ENCODE measurements at places on chromosomes 4 and X.

- DNase-seq, result no peak
Measured at GRCh38 chr4:16442296-16442695, 216.0 kb upstream of the TAPT1 start.

DNA sequence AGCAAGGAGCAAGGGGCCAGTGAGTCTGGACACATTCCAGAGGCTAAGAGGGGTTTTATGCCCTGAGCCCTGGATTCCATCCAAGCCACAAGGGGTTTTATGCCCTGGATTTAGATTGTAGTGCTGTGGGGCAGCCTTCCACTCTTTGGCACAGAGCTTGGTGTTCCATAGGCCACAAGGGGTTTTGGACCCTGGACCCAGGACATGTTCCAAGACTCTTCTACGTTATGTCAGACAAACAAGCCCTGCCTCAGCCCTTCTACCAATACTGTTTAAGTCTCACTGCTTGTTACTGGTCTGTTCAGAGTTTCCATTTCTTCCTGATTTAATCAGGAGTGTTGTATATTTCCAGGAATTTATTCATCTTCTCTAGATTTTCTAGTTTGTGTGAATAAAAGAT lies 12.8 kb upstream of the SCARB2 start:
- DNase-seq, result no peak

- DNase-seq, result no peak
Measured at GRCh38 chrX:119669424-119670037, 23.4 kb downstream of the SEPTIN6 start.

- no peak for DNase-seq
Measured at GRCh38 chr4:15552557-15553362, 83.1 kb downstream of the CC2D2A start.

GRCh38 chrX:30620980-30621618 lies 32.1 kb upstream of the GK start:
- peak; percentile 78 for DNase-seq

GRCh38 chr4:166435449-166435848 lies 562.4 kb downstream of the TLL1 start:
- DNase-seq, result no peak

DNA sequence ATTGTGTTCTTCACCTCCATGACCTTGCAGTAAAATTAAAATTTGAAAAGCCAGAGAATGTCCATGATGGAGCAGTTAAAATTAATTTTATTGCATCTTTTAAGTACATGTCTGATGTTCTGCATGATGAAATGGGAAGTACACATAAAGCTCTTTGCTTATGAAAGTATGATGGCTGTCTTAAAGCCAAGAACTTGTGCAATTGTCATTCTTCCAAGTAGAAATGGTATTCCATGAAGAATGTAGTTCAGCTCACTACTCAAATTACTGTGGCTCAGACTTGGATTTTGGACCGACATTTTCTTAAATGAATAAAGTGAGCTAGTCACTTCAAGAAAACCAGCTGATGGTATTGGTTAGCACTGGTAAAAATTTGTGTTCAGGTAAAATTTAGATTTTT lies 161.7 kb upstream of the CXCL13 start:
- DNase-seq, result no peak

DNA sequence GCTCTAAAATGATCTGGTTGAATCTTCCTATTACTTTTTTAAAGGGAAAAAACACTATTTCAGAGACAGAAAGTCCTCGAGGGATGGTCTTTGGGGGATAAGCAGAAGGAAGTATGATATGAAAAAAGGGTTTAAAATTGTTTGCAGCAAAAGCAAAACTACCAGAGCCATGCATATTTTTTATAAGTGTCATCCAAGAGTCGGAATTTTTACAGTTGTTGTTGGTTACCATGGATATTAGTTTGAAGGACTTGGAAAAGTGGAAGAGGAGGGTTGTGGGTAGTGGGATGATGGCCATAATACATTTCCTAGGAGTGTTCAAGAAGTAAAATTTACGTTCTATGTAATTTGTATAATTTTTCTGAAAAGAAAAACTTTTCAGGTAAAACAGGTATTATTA lies 134.4 kb downstream of the PCDH7 start:
- no peak for DNase-seq

- DNase-seq, result peak; percentile 4
Measured at GRCh38 chr4:185470501-185471195, 885 bp downstream of the CCDC110 start.

GRCh38 chrX:30900227-30900626 lies 11.2 kb upstream of the TAB3 start:
- no peak for DNase-seq

DNA sequence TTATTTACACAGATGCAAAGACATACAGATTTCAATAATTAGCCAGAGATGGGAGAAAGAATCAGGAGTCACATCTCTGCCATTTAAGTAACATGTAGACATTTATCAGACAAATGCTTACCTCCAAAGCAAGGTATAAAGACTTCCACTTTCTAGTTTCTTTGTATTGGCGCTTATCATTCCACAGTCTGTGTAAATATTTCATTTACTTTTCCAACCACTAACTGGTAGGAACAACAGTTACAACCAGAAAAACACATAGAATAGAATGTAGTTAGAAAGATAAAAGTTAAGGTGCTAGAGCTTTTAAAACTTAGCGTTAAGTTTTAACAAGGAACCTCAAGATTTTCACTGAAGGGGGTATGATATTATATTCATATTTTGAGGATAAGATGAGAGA lies 40.9 kb upstream of the UGT2B4 start:
- no peak for DNase-seq

- no peak for DNase-seq
Measured at GRCh38 chr4:181331214-181331613, 912.0 kb upstream of the TENM3 start.

DNA sequence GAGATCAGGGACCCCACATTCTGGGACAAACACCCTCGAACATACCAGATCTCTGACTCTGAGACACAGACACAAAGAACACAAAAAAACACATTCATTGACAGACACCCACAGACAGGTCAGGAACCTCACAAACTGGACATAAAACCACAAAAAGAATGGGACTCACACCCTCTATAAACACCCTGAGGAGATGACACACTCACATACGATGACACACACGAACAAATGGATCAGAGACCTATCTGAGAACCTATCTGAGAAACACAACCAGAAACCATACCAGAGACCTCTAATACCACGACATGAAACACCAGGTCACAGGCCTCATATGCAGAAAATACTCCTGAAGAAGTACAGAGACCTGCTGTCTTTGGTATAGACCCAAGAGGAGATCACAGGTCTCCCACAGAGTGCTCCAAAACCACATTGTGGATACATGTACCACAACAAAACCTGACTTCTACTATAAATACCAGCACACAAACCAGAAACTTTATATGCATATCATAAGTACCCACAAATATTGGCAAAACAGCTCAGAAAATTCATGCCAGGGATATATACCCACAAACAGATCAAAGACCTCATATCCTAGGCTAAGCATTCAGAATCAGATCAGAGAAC lies 19.5 kb downstream of the SUV39H1 start:
- DNase-seq, result no peak

DNA sequence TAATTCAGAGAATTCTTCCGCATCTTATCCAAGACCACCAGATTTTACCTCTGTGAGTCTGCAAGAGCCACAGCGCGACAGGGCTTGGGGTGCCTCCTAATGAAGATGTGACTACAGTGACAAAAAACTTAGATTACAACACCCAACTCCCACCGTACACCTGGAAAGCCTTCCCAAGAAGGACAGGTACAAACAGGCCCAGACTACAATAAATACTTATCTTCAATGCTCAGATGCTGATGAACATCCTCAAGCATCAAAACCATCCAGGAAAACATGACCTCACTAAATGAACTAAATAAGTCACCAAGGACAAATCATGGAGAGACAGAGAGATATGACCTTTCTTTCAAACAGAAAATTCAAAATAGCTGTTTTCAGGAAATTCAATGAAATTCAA lies 20.8 kb upstream of the ABCG2 start:
- no peak for DNase-seq

DNA sequence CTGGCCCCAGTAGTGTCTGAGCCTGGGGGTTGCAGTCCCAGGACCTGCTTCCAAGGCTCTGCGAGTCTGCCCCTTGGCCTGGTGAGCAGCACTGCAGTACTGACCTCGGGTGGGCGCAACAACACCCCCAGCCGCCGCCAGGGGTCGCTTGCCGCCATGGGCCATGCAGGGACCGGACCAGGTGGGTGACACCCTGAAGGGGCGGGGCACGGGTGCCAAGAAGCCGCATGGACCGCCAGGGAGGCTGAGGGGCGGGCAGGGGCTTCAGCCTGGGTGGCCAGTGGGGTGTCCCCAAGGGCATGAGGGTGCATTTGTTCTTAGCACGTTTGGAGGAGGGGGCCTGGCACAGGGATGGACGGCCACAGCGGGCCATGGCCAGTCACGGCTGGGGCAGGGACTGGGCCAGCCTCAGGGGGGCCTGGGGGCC lies 25.0 kb downstream of the TACC3 start:
- peak; percentile 77 for DNase-seq

Measured in suppressor macrophage treated with lipopolysaccharide for 1 hour (primary cell).